Colonic mucosa (tissue), 4 donors: ENCODE measurements at places on chromosomes 3 and 15. TPM values are rescaled to one million over a fixed set of nuclear protein-coding genes. Genes with fewer than 3 reads are reported as not detected.

Gene SLC9A9
- total RNA-seq = 6.5 TPM

Gene RHOV
- 18.6 TPM for total RNA-seq

Gene ANKRD34C
- not detected for total RNA-seq

Gene ITIH1
- not detected for total RNA-seq

- no peak for DNase-seq
These were observed 44.0 kb downstream of the SUCLG2 start for GRCh38 chr3:67610458-67610857.

DNA sequence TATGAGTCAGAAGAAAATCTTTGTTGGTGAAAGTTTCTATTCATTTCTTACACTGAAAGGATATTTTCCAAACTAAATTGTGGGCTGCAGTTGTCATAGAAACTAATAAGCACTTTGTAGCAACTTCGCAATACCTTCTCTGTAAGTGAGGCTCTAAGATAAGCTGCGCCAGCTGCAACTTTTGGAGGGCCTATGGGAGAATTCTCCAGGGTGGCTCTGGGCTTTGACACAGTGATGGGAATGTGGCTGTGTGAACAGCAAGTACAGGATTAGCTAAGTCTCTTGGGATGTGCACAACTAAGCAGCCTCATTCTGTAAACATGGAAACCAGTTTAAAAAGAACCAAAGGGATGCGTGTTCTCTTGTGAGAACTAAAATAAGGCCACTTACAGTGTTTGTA, 124.6 kb upstream of the SGO1 start:
- no peak for DNase-seq

- DNase-seq = no peak
These were observed 13.9 kb upstream of the TOP2B start for GRCh38 chr3:25678581-25678980.

GRCh38 chr3:78090382-78090781, 1050.5 kb downstream of the ROBO2 start:
- no peak for DNase-seq
